ENCODE measurements at places on chromosomes 2 and 18.

DNA sequence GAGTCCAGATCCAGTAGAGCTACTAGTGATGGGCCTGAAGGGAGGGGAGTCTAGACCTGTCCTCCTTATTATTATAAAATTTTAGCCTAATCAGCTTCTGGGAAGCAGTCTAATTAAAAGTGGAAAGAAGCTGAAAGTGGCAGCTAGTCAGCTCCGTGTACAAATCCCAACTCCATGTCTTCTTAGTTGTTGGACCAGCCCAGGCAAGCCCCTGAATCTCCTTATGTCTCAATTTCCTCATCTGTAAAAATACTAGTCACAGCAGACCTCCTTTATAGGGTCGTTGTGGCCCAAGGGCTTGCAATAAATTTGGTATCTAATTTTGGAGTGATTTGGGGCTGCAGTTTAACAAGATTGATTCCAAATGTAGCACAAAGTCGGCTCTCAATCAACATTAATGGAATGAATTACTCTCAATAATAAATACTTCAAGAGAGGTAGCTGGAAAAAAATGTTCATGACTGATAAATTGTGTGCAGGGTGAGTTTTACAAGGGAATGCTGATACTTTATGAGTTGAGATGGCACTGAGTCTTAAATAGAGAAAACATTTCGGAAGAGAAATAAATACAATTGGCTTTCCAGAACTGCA is 118.3 kb upstream of the NDUFV2 start:
- DNase-seq: no peak
- peaks cover 4% of the 10 kb centered on the region for H3K4me1 ChIP-seq
- H3K4me3 ChIP-seq: no peak overlapping the region
- H3K36me3 ChIP-seq: no peaks in the 10 kb centered on the region

DNA sequence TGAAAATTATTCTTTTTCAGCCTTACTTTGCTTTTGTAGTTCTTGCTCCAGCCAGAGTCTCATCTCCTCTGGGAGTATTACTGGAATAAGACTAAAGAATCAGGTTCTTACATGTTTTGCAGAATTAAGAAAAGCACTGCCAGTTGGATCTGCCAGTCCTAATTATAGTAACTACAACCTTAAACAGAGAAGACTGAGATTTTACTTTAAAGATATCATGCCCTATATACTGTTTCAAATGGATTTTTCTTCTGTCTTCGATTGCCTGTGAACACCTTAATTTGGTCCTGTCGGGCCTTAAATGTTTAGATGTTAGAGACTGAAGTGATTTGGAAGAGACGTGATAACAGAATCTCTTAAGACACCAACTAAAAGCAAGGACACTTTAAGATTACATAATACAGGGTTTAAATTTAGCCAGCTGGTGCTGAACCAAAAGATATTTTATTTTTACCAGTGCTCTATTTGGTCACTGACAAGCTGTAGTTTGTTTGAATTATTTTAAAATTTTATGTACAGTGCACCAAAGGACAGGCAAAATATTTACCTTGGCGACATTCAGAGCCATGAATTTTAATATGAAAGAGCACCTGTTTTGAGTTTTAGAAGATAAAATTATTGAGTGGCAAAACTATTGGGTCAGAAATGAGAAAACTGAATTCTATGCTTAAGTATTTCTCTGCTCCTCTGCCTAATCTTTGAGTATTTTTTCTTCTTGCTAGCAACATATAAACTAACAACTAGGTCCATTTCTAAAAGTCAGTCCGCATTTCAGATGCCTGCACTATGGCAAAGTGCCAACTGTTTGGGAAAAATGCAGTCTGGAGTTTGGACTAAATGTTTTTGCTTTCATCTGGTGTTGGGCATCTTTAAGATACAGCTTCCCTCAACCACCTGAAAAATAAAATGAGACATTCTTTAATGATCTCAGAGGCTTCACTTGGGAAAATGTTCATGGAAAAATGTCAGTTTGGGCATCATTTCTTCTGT is 300.0 kb downstream of the XIRP2 start:
- DNase-seq: no peak
- H3K4me3 ChIP-seq: peak overlapping the region; percentile 29
- H3K4me1 ChIP-seq: no peaks in the 10 kb centered on the region
- H3K27me3 ChIP-seq: no peaks in the 10 kb centered on the region
- H3K36me3 ChIP-seq: no peaks in the 10 kb centered on the region
- peak overlapping the region; percentile 86 for H3K27ac ChIP-seq

GRCh38 chr2:45390861-45391260 is 220.2 kb downstream of the SRBD1 start:
- no peak overlapping the region for H3K27ac ChIP-seq
- peaks cover 6% of the 10 kb centered on the region for H3K36me3 ChIP-seq
- no peak overlapping the region for H3K4me3 ChIP-seq

DNA sequence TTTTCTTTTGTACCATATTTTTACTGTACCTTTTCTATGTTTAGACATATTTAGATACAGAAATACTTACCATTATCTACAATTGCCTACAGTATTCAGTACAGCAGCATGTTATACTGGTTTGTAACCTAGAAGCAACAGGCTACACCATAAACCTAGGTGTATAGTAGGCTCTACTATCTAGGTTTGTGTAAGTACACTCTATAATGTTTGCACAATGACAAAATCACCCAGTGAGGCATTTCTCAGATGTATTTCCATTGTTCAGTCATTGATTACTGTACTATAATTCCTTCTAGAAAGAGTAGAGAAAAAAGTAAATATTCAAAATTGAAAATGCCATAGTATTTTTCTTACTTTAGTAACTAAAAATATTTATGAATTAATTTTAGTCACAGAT is 490.1 kb upstream of the REG3G start:
- H3K36me3 ChIP-seq: no peaks in the 10 kb centered on the region
- H3K4me3 ChIP-seq: no peak overlapping the region
- no peak overlapping the region for H3K27ac ChIP-seq
- DNase-seq: no peak
- H3K27me3 ChIP-seq: no peaks in the 10 kb centered on the region

DNA sequence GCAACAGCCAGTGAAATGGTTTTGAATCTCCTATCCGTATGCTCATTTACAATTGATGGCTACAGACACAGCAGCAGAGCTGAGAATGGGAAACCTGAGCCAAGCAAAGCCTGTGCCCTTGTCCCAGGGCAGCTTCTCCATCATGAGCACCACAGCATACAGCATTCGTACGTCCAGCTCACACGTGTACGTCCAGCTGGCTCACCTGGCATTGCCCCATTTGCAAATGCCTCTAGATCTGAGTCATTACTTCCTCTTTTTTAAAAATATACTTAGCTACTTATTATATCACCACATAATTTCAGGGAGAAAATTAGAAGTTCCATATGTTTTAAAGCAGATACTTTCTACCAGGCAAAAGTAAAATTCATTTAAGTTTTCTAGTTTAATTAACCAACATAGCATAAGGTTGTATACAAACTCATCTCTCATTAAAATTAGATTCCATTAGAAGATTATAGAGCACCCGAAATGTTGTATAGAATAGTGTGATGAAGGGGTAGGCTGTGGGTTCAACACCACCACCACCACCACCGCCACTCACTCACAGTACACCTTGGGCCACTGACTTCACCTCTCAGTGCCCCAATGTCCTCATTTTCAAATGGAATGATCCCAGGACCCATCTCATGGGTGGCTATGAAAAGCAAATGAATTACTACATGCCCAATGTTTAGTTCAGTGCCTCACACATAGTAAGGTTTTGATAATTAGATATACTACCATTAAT is 31.4 kb upstream of the TMEM177 start:
- H3K4me1 ChIP-seq: peaks cover 26% of the 10 kb centered on the region
- no peaks in the 10 kb centered on the region for H3K27me3 ChIP-seq
- DNase-seq: no peak
- no peak overlapping the region for H3K4me3 ChIP-seq

GRCh38 chr2:64024259-64024949 is 5.2 kb upstream of the VPS54 start:
- H3K4me3 ChIP-seq: no peak overlapping the region
- H3K36me3 ChIP-seq: no peaks in the 10 kb centered on the region
- no peak overlapping the region for H3K27ac ChIP-seq
- DNase-seq: no peak
- no peaks in the 10 kb centered on the region for H3K4me1 ChIP-seq

- no peaks in the 10 kb centered on the region for H3K27me3 ChIP-seq
- H3K4me1 ChIP-seq: no peaks in the 10 kb centered on the region
- no peak overlapping the region for H3K4me3 ChIP-seq
- no peak overlapping the region for H3K27ac ChIP-seq
- H3K36me3 ChIP-seq: no peaks in the 10 kb centered on the region
- no peak for DNase-seq
Measured at GRCh38 chr18:48352051-48352755, 57.0 kb downstream of the ZBTB7C start.

DNA sequence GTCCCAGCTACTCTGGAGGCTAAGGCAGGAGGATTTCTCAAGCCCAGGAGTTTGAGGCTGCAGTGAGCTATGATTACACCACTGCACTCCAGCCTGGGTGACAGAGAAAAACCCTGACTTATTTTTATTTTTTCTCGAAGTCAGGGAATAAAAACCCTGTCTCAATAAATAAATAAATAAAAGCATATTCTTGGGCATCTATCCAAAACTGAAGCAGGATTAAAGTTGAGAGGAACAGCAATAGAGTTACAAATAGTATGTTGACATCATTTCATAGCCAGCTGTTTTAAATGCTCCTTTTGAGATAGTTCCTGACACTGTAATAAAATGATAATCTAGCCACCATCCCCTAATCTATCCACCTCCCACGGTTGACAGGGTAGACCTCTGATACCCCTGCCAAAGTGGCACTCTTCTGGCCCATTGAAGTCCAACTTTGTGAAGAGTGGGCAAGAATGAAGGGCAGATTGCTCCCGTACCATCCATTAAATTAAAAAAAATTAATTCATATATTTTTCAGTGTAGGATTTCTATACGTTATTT is 42.3 kb upstream of the LPIN2 start:
- H3K4me1 ChIP-seq: peaks cover 18% of the 10 kb centered on the region
- H3K36me3 ChIP-seq: no peaks in the 10 kb centered on the region
- H3K27ac ChIP-seq: no peak overlapping the region
- DNase-seq: no peak
- H3K4me3 ChIP-seq: no peak overlapping the region

DNA sequence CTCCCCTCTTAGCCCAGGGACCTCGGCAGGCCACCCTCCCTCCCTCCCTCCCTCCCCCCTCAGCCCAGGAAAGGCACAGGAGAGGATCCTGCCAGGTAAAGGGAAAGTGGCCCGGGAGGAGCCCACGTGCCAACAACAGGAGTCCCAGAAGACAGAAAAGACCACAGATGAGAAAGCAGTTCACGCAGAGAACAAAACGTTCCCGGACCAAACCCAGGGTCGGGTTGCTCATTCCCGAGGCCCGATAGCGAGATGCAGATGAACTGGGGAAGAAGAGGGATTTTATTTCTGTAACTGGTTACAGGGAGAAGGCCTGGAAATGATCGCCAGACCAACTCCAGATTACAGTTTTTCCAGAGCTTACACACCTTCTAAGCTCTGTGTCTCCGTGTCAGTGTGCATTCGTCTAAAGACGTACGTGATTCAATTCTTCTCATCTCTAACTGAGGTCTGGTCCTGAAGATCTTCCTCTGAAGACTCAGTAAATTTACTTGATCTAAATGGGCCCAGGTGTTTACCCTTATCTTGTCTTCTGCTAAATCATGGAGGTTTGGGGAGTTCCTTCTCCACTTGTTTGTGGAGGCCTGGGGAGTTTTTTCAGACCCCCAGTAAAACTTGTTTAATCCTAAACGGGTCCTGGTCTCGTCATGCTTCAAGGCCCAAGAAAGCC is 807 bp upstream of the NEU4 start:
- no peak overlapping the region for H3K4me3 ChIP-seq
- H3K36me3 ChIP-seq: no peaks in the 10 kb centered on the region
- DNase-seq: peak; percentile 25
- peaks cover 18% of the 10 kb centered on the region for H3K27me3 ChIP-seq
- H3K4me1 ChIP-seq: peaks cover 18% of the 10 kb centered on the region
